ENCODE measurements at places on chromosomes 1 and 21. TPM values are rescaled to one million over a fixed set of nuclear protein-coding genes. Genes with fewer than 3 reads are reported as not detected.

The FOXD3 gene
- total RNA-seq: 0.59 TPM

The TSACC gene
- total RNA-seq: 2.8 TPM

The LMX1A gene
- not detected for total RNA-seq

The CSF3R gene
- not detected for total RNA-seq

The EFNA3 gene
- total RNA-seq: 11.6 TPM

The FBXO2 gene
- 6.1 TPM for total RNA-seq

The CDC20 gene
- total RNA-seq: 204 TPM

The TTF2 gene
- total RNA-seq: 17.2 TPM

The ZFYVE9 gene
- total RNA-seq: 10.4 TPM

The RGS18 gene
- total RNA-seq: not detected

All from A549 treated with Hydrocortisone at 1 μM for 4 hours (cell line).